Stimulated activated CD8-positive, alpha-beta memory T cell treated with anti-CD3 and anti-CD28 coated beads, Interleukin-7, amount 100 ng/mL, for 1 hour (primary cell): ENCODE measurements at places on chromosomes 3 and 15.
A peak's percentile ranks its signal among the peaks of the same experiment; 100 is the strongest.

DNA sequence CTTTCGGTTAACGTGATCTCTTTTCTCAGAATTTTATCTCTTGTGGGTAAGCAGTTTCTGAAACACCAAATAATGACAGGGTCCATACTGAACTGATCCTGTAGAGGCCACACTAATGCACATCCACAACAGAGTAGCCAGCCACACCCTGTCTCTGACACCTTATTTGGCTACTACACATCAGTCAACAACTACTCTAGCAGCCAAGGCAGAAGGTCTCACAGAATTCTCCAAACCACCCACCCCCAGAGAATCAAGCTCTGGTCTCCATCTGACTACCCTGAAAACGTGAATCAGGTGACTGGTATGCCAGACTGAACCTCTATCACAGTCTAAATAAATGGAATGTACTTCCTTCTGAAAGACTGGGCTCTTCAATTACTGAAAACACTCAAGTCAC, 38.0 kb downstream of the EDC3 start:
- no peak for DNase-seq

- no peak for DNase-seq
These were observed 156.5 kb downstream of the CHDH start for GRCh38 chr3:53689681-53690080.

GRCh38 chr15:76328106-76328696, 8.4 kb upstream of the ISL2 start:
- no peak for DNase-seq

DNA sequence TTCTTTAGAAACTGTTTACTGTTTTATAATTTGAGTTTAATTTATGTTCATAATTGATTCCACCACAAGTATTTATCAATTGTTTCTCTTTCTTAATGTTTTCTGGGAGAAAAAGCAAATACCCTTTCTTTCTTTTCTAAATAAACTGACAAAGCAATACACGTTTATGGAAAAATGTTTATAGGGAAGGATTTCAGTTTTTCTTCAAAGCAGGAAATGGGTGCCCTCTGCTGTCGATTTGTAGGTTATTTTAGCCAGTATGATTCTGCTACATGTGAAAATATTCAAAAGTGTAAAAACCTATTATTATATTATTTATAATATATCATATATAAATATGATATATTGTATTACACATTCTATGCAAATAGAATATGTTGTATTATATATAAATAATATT, 921.0 kb upstream of the ROBO1 start:
- no peak for DNase-seq

DNA sequence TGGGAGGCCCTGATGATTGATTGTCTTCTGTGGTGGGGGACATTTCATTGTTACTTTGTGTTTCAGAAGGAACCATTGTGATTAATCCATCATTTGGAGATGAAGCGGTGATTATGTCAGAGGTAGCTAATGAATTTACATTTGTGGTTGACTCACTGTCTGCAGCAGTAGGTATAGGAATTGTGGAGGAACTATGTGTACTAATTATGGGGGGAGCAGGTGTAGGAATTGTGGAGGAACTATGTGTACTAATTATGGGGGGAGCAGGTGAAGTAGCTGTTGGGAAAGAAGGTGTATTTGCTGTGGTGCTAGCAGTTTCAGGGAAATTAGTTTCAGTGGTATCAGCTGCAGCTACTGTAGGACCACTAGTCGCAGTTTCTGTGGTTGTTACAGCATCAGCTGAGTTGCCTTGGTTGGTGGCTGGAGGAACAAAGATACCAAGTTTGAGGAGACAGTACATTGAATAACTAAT, 6.9 kb downstream of the MUC13 start:
- DNase-seq = no peak

- DNase-seq = no peak
These were observed 81.2 kb downstream of the IGF1R start for GRCh38 chr15:98729446-98730042.

DNA sequence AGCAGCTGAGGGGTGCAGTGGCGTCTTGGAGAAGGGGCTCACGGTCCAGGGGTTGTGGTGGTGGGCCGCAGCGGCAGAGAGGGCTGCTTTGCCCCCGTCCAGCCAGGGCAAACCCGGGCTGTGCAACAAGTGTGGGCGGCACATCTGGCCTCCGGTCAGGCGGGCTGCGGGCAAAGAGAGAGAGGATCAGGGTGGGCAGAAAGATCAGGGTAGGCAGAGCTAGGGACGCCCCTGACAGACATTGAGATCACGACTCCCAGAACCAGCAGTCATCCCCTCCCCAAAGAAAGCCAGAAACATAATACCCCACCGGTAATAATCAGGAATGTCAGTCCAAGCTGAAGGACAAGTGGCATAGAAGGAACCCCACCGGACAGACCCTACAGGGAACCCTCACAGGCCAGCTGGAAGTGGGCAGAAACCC, 6.8 kb downstream of the GATA2 start:
- no peak for DNase-seq

DNA sequence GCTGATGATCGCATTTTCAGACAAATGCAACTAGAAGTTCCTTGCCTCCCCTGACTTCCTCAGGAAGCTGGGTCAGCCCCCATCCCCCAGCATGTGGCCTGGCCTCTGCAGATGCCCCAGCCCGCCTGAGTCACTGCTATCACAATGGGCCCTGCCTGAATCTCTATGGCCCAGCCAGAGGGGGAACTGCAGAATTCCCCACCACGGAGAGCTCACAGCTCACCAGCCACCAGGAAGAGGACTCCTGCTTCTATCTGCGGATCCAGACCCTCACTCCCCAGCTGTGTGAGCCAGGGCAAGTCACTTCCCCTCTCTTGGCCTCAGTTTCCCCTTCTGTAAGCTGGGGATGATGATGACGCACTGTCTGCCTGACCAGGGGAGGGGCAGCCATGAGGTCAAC, 6.9 kb downstream of the PLXND1 start:
- no peak for DNase-seq

GRCh38 chr15:89664441-89665350, 9.4 kb upstream of the KIF7 start:
- no peak for DNase-seq

DNA sequence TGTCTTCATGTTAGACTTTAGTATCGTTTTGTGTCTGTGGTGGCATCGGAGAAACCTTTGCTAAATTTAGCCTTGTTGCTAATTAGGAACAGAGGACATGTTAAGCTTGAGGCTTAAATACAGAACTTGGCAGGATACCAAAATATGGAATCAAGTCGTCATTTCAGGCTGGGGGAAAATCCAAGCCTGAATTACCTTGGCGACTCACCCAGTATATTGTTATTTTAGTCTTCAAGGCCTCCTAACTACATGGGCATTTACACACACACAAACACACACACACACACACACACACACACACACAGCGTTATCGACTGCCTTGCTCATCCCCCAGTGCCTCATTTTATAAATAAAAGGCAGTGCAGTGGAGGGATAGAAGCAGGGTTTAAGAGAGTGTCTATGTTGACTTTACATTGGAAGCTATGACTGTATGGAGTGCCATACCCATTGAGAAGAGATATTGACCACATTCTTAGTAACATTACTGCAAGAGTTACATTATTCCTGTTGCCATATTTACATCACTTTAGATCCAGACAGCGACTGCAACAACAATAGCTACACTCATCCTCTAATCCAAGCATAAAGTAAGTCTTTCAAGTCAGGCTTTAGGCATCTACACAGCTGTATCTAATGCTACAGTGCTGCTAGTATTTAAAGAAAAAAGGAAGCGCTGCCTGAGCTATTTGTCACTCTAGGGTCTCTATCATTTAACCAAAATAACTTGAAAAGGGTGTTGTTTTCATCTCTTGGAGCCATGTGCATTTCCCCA, 210.8 kb upstream of the SEMA6D start:
- no peak for DNase-seq

DNA sequence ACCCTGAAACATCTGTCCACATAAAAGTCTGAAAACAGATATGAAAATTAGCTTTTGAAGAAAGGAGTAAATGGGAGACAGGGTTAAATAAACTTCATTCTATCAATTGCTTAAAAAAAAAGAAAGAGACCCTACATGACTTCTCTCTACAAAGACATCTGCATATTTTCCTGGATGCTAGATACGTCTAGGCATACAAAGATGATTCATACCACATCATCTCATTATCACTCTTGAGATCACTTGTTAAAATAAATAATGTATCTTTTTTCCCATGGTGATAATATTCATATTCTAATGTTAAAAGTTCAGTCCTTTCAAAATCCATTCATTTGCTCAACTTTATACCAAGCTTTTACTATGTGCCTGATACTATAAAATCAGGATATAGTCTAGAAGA, 295.8 kb downstream of the MAGI1 start:
- DNase-seq = no peak

- DNase-seq = no peak
These were observed 23.1 kb downstream of the CD47 start for GRCh38 chr3:108067768-108068167.

GRCh38 chr3:97823046-97824004, 1.5 kb downstream of the CRYBG3 start:
- DNase-seq = no peak

DNA sequence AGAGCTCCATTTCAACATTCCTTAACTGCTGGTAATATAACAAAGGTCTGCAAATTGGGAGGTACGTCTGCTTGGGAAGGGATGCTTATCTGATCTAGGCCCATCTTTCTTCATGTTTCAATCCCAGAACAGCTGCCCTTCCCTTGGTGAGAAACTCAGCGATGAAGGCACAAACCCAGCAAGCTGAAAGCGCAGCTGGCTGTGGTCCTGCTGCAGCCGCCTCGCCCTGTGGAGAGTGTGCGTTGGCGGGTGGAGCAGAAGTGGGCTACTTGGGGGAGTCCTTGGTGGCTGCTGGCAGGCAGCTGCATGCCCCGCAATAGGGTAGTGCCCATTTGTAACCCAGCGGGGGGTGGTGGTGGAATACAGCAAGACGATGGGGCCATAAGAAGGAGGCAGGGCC, 160.6 kb upstream of the WNT5A start:
- no peak for DNase-seq

GRCh38 chr3:50203809-50204803, 965 bp upstream of the SLC38A3 start:
- DNase-seq = no peak

DNA sequence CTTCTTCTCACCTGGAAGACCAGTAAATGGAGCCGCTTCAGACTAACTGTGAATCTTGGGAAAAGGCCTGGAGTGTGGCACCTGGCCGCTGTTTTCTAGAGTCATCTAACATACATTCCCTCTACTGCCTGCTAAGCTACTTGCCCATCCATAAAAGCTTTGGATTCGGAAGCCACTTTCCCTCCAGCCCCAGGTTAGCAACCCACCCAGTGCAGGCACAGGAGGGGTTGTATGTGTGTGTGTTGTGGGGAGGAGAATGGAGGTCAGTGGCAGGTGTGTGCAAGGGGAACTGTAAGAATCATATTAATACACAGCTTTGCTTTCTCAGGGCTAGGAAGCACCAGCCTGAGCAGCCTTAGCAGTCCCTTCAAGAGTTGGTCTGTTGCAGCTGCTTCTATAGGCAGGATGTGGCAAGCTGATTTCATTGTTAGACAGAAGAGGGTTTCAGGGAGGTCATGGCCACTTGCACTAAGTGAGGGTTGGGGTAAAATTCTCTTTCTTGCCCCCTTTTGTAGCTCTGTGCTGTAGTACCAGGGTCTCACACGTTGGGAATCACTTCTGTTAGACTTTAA, 8.9 kb downstream of the NSUN3 start:
- DNase-seq = no peak

GRCh38 chr3:104943974-104944373, 422.7 kb upstream of the ALCAM start:
- DNase-seq = no peak

GRCh38 chr3:98545940-98546339, 14.2 kb downstream of the GPR15 start:
- no peak for DNase-seq

DNA sequence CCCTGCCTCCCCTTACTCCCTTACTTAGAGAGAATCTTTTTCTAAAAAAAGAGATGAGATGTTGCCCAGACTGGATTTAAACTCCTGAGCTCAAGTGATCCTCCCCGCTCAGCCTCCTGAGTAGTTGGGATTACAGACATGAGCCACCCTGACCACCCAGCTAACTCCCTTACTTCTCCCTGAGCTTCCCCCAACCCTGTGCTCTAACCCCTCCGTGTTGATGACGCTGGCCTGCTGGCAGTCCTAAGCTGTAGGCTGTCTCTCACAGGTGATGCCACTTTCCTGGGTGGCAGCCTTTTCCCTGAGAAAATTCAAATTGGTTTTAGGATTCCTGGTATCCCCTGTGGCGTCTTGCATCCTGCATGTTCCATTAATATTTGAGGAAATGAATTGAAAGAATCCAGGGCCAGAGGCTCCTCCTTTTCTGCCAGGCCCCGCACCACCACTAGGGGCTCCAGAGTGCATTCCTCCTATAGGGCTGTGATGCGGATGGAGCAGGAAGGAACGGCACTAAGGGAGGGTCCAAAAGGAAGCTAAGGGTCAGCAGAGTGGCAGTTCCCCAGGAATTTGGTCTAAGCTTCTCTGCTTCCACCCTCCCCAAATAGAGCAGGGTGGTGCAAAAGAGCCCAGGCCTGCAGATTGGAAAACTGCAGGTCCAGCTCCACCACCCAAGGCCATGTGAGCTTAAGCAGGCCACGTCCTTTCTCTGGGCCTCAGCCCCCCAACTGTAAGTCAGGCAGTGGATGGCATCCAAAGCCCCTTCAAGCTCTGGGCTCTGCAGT, 101.1 kb downstream of the DAPK2 start:
- peak; percentile 48 for DNase-seq

DNA sequence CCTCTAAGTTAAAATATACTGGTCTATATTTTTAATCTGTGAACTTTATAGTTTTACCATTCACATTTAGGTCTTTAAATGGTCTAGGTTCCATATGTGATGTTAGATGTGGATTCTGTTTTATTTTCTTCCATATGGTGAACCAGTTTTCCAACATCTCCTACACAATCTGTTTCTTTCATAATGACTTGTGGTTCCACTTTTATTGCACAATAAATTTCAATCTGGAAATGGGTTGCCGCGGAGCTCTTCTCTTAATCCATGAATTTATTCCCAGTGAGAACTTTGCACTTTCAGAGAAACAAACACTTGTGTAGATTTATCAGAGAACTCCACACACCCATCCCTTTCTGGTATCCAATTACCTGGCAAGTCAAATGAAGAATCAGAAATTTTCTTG, 20.9 kb upstream of the SPPL2A start:
- DNase-seq = no peak

- no peak for DNase-seq
These were observed 170.8 kb downstream of the SLC9A9 start for GRCh38 chr3:143677430-143677829.
